ENCODE measurements at places on chromosomes 7 and 10. TPM values are rescaled to one million over a fixed set of nuclear protein-coding genes. Genes with fewer than 3 reads are reported as not detected.

Gene METTL27
- 9.8 TPM for total RNA-seq

Gene ENTPD1
- not detected for total RNA-seq

Gene MBLAC1
- total RNA-seq, result 2.7 TPM

Gene PARG
- total RNA-seq, result 20.3 TPM

Gene BICC1
- total RNA-seq, result 23.6 TPM

Gene ATP6V0A4
- total RNA-seq, result 0.22 TPM

Gene NAT16
- total RNA-seq, result 0.06 TPM

Gene LHFPL3
- total RNA-seq, result not detected

Gene ADAMTS14
- 0.07 TPM for total RNA-seq

Gene CPVL
- 0.14 TPM for total RNA-seq

Gene ABCB4
- not detected for total RNA-seq

Gene MPP7
- 0.23 TPM for total RNA-seq

Gene CHN2
- not detected for total RNA-seq

Gene MKX
- not detected for total RNA-seq

Gene PDE6C
- not detected for total RNA-seq

Gene NIPSNAP2
- total RNA-seq, result 56.7 TPM

Gene LRRC18
- not detected for total RNA-seq

Gene OPN1SW
- total RNA-seq, result not detected

Gene SVOPL
- total RNA-seq, result not detected

Gene ITPRID1
- not detected for total RNA-seq

All from A549 treated with RU486 at 1 μM for 4 hours (cell line).